ENCODE measurements at places on chromosomes 2 and 18.

DNA sequence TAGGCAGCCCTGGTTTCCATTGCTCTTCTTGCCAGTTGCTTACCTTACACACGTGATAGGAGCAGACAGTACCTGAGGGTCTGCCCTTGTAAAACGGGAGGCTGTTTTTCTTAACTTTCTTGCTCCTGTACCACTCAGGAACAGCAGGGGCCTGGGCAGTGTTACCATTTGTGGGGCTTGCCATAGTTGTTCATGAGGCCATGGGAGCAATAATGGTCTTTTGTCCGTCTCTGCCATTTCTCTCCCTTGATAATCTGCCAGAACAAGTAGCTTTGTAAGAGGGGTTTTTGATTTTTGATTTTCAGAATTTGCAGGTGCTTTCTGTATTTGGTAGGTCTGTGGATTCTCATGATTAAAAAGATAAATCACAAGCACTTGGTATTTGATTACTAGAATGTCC is 259.0 kb downstream of the PHLPP1 start:
- no peak for DNase-seq

- DNase-seq = peak; percentile 5
These were observed 505.1 kb downstream of the CNTNAP5 start for GRCh38 chr2:124530203-124530602.

GRCh38 chr18:67731851-67732250 is 215.3 kb upstream of the DSEL start:
- peak; percentile 41 for DNase-seq

DNA sequence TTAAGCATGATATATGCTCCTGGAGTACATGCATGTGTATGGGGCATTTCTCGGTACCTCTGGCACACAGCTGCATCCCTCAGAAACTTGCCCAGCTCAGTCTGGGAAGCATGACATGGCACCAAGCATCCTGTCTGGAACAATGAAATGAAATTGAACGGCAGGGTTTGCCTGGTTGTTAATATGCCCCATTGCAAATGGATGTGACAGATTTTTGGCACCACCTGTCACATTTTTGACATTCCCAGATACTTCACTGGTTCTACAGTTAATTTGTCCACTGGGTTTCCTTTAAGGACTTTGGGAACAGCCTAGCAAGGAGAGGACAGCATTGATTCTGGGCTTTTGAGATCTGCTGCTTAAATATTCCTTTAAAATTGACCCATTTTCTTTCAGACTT is 305.8 kb downstream of the TSN start:
- DNase-seq = no peak

DNA sequence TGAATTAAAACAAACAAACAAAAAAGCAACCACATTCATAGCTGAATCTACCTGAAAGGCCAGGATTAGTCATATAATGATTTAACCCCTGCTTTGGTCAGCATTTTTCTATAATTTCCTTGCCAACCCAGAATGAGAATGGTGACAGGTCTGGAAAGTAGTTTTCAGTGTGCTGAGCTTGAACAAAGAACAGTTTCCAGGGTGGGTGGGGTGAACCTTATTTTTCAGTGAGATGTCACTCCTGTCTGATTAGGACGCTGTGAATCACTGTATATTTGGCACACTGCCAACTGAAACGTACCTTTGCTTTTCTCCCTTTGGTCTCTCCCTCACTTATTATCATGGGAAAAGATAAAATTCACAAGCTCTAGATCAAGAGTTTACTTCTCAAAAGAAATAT is 35.0 kb upstream of the DSC1 start:
- peak; percentile 34 for DNase-seq

GRCh38 chr2:33210626-33211025 is 263.9 kb downstream of the LTBP1 start:
- peak; percentile 99 for DNase-seq

- no peak for DNase-seq
These were observed 156.8 kb upstream of the RBMS1 start for GRCh38 chr2:160650196-160651118.

Data from amniotic epithelial cell (primary cell).